Fibroblast of skin of left quadriceps (primary cell): ENCODE measurements at places on chromosomes 3 and 15.
A peak's percentile ranks its signal among the peaks of the same experiment; 100 is the strongest.

DNA sequence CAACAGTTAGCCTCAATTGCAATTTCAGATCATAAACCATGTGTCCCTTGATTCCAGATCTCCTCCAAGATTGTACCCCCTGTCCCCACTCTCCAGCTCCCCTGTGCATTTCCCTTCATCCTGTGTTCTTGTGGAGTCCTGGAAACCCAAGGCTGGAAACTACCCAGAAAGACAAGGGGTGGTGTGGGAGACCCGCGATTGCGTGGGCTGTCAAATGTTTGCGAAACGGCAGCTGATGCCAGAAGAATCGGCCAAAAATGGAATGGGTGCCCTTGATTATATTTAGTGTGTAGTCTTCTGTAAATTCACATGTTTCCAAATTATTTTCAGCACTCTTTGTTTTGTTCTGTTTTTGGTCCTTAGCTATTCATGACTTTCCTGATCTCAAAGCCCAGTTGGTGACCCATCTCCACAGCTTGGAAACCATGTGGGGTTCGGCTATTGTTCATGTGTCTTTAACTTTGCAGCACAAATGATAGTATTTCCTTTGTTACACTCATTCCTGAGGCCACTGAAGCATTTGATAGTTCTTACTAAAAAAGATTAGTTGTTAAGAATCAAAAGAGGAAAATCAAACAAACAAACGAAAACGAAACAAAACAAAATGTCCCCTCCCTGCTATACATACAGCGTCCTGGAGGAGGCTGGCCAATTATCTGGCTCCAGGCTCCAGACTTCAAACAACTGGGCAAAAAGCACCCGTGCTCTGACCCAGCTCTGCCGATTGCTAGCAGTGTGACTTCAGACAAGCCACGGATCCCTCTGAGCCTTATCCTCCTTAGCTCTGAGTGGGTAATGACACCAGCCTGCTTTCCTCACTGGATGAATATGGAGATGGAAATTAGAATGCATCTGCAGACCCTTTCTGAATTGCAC, 120.9 kb downstream of the CACNA2D3 start:
- no peak for DNase-seq

GRCh38 chr3:56887402-56888025, 85.8 kb upstream of the ARHGEF3 start:
- DNase-seq = no peak

DNA sequence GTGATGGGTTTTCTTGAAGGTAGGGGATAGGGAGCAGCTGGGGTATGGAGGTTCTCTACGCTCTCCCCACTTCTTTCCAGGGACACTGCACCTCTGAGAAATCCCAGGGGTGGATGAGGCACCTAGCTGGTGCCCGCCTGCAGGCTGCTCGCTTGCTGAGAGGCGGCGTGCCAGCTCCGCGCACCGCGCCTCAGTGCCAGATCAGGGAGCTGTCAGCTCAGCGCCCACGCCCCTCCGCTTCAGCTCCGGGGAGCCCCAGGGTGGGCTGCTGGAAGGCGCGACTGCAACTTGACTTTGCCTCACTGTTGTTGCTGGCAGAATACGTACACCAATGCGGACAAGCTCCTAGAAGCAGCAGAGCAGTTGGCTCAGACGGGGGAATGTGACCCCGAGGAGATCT, 345.7 kb upstream of the UMPS start:
- DNase-seq = no peak

DNA sequence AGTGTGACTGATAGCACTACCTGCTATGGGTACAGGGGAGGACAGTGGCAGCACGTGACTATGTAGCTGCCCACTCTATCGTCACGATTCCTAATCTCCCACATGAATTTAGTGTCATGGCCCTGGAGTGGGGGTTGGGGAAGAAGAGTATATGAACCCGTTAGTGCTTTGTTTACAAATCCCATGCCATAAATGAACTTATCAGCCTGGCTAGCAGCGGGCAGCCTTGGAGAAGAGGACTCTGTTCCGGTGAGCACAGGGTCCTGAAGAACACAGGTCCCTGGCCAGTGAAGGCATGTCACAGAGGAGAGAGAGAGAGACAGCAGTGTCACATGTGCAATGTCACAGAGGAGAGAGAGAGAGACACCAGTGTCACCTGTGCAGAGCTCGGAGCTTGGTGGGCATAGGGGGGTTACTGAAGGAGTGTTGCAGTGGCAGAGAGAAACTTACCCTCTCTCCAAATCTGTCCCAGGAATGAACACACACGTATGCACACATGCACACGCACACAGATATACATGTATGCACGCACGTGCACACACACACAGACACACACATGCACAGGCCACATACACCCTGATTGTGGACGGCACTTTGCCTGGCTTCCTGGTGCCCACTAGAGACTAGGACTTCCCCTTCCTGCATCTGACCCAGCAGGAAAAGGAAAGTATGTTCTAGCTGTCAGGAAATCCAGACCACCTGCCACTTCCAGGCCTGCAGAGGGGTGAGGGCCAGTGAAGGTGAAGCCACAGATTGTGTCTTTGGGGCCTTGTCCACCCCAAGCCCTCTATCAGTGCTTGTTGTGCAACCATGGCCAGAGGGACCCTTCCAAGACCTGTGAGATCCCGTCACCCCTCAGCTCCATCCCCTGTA, 26.3 kb downstream of the ITGA11 start:
- DNase-seq = no peak

DNA sequence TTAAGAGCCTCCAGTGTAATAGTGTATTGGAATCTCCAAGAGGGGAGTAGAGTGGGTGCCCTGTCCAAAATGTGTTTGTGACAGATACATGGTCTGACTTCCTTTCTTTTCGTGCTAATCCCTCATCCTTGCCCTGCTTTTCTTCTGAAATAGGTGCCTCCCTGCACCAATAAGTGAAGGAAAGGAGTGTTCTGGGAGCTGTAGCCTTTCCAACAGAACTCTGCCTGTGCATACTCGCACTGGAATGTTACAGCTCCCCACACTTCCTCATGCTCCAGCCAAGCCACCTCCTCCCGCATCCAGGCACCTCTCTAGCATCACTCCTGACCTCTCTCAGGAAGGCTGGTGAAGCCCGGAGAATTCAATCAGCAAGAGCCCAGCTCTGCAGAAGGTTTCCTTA, 478.0 kb downstream of the GABRG3 start:
- DNase-seq = no peak

GRCh38 chr15:70308011-70308734, 210.5 kb upstream of the TLE3 start:
- DNase-seq = no peak

- DNase-seq = no peak
Measured at GRCh38 chr3:52724511-52724910, 18.6 kb downstream of the SPCS1 start.

DNA sequence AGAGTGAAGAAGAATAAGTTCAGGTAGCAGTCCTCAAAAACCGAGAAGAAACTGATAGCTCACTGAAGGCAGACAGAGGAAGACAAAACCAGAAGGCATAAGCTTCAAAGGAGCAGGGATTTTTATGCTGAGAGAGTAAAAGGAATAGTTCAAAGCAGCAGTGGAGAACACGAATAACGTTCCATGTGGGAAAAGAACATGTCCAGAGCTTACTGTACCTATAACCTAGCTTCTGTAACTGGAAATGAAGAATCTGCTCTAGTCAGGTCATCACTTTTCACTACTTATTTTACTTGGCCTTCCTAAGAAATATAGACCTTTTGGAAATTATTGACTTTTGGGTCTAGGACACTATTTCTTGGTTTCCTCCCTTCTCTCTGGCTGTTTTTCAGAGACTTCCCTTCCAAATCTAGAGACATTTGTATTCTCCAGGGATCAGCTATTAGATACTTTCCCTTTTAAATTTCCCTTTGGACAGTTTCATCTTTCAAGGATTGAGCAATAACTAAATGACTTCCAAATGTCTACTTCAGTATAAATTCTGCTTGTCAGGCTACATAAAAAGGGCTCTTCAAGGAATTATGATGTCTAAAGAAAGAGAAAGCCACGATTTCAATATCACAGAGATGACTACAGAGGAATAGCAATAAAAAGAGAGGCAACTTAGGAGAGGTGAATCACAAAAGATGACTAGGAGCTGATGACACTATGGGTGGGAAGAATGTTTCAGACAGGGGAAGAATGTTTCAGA, 46.7 kb downstream of the UBE3A start:
- peak; percentile 93 for DNase-seq

GRCh38 chr3:18111796-18112232, 313.3 kb downstream of the SATB1 start:
- DNase-seq = no peak

- DNase-seq = no peak
Measured at GRCh38 chr3:126380011-126380768, 14.5 kb upstream of the CFAP100 start.

- DNase-seq = no peak
Measured at GRCh38 chr3:120088622-120089021, 5.6 kb downstream of the GSK3B start.

DNA sequence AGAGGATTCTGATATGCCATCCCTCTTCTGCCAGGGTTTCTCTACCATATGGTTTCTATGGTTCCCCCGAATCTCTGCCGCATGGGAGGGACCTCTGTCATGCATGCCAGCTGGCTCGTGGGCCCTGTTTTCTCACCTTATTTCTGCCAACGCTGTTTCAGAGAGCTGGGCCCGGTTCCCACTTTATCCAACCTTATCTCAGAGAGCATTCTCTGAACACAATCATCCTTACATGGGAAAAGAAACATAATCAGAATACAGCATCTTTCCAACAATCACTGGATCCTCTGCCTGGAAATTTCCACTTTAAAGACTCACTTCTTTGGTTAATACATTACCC, 234.5 kb upstream of the ZBTB20 start:
- DNase-seq = no peak

DNA sequence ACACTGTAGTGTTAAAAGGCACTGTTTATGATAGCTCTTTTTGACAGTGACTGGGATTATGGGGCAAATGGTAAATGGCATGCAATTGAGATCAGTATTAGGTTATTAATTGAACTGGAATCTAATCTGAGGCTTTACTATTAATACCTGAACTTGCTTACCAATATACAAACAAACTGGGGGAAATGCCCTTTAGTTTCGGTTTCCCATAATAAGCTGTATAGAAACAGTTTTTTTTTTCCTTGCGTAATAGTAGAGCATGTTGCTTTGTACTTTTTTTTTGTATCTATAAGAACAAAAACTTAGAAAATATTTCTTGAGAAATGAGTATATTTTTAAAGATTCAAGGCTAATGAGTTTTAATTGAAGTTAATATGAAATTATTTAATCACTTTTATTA, 95.0 kb downstream of the FNDC3B start:
- DNase-seq = no peak

DNA sequence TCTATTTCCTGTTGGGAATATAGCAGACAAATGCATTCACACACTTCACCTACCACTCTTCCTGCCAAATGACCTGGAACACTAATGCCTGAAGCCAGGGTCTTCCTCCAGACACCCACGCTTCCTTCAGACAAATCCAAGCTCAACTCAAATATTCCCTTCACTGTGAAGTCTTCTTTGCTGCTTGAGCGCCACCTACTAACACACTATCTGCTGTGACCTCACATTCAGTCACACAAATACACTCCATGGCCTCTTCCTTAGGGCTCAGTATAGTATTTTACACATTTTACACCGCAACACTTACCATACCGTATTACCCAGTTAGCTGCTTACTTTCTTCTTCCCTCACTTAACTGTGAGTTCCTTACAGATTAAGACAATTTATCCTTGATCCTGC, 149.4 kb downstream of the SHOX2 start:
- DNase-seq = no peak

DNA sequence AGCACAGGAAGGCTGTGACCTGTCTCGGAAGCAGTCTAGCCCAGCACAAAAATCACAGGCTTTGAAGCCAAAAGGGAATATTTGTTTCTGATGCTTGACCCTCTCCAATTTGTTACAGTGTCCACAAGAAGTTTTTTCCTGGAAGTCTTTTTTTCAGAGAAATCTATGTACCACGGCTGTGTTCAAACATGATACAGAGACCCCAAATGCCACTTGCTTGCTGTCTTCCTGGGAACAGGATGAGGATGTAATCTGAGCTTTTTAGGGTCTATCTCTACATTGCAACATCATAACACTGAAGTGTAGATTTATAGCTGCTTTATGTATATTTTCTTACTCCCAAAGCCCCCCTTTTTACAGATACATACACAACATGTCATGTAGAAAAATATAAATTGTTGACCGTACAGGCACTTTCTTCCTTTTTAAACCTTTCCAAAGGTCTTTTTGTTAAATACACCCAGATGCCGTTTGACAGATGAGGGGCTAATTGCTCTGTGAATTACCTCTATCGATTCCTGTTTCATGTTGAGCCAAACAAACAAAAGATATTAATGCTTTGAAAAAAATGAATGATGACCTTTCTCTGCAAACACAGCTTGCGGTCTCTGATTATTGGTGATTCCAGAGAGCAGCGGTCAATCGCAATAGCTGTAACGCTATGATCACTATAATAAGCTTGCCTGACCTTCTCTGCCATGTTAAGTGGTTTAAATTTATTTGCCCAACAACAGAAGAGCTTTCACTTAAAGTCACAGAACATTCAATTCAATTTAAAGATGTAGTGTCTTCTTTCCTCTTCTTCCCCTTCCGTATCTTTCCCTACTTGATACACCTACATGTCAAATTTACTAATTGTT, 875.9 kb upstream of the NR2F2 start:
- no peak for DNase-seq

DNA sequence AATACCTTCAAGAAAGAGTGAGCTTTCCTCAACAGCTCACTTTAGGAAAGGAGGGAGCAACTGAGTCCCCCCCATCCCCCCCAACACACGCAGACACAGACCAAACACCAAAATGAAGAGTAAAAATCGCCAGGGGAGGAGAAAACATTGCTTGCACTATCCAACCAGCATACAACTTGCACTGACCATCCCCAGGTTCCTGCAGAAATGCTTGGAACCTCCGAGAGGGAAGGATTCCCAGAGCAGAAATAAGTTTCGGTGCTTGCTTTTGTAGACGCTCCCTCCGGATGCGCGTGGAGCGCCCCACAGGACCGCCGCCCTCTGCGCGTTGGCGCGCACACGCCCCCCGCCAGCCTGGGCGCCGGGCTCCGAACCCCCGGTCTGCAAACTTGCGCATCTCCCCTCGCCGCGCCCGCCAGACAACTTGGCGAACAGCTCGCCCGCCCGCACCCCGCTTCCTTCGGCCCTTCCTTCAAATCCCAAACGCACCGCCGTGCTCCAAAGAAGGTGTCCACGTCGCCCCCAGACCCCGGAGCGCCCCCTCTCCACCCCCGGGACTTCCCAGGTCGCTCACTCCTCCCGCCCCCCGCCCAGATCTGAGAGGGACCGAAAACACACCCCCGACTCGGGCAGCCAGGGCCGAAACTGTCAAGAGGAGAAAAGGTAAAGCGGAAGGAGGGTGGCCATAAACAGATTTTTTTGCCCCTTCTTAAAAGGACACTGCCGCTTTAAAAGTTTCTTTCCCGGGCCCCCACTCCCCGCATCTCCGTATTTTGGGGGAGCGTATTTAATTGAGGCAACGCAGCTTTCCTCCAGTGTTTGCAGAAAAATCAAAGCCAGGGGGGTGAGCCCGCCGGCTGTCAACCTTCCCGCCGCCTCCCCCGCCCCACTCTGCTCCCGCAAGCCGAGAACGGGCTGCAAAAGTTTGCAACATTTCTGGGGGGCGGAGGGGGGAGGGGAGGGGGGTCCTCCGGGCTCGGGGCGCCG, 859 bp downstream of the RORA start:
- no peak for DNase-seq

GRCh38 chr3:150528354-150528797, 17.9 kb downstream of the SERP1 start:
- DNase-seq = no peak

- DNase-seq = no peak
Measured at GRCh38 chr15:40806672-40807027, 239 bp upstream of the ZFYVE19 start.
